Activated CD4-positive, alpha-beta T cell treated with anti-CD3 and anti-CD28 coated beads, Interleukin-2, amount 50 U/mL, for 48 hours (primary cell): ENCODE measurements at places on chromosomes 13 and 19.

- no peak for DNase-seq
These were observed 24.4 kb upstream of the CSNK1A1L start for GRCh38 chr13:37129866-37130265.

GRCh38 chr19:11486661-11487503 is 6.0 kb upstream of the ELAVL3 start:
- DNase-seq, result no peak

GRCh38 chr19:405121-405965 is 3.6 kb downstream of the C2CD4C start:
- no peak for DNase-seq

DNA sequence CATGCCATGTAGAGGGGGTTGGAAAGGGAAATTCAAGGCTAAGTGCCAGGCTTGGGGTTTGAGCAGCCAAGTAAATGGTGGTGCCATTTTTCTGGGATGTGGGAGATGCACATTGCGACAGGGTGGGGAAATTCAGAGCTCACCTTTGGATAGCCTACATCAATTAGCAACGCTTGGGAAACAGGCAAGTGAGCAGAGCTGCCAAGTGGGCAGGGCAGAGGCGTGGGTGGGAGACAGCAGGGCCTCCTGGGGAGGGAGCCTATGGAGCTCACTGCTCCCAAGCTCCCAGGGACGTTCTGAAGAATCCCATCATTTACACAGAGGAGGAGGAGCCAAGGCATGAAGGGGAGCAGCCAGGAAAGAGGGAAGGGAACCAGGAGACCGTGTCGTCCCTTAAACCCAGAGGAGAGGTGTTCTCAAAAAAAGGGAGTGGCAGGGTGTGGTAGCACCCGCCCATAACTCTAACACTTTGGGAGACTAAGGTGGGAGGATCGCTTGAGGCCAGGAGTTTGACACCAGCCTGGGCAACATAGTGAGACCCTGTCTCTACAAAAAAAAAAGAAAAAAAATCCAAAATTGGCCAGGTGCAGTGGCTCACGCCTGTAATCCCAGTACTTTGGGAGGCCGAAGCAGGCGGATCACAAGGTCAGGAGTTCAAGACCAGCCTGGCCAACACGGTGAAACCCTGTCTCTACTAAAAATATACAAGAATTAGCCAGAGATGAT is 11.5 kb upstream of the CCNE1 start:
- no peak for DNase-seq

- no peak for DNase-seq
These were observed at the start of gene KCTD4 for GRCh38 chr13:45200701-45201232. Gene KCTD4 (minus strand): TSS chr13:45201045. CDS start chr13:45194567, 6,478 bp downstream.

DNA sequence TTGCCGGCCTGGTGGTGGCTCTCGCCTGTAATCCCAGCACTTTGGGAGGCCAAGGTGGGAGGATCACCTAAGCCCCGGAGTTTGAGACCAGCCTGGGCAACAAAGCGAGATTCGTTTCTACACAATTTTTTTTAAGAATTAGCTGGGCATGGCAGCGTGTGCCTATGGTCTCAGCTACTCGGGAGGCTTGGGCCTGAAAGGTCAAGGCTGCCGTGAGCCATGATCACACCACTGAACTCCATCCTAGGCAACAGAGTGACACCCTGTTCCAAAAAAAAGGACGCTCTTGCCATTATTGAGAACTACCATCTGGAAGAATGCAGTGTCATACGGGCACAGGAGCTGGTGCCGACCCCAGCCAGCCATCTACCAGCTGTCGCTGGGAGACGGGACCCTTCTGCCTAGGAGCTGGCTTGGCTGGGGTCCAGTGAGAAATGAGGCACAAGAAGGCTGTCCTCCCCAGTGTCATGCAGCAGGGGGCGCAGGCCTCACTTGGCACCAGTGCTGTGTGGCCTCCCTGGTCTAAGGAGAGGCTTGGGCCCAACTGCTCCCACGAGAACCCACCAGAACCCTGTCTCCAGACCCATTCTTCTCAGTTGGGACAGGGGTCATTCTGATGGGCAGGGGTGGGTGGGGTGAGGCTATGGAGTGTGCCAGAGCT is 12.2 kb upstream of the RELB start:
- DNase-seq, result peak; percentile 75

- no peak for DNase-seq
These were observed 42.7 kb downstream of the SERP2 start for GRCh38 chr13:44416301-44416700.

DNA sequence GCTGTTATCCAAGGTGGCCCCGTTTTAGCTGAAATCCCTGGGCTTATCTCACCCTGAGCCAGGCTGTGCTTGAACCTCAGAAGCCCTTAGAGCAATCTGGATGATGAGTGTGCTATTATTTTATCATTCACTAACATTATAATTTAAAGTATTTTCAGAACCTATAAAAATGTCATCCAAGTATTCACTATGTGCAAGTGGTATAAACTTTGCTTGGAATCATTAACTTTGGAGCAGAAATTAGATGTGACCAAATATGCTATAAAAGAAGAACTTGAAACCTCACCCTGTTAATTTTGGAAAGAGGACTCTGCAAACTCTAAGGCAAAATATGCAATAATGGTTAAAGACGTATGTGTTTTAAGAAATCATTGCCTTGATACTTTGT is 147.5 kb downstream of the USP12 start:
- no peak for DNase-seq
